ENCODE measurements at places on chromosomes 12 and 14.

- no peak for DNase-seq
Measured at GRCh38 chr12:75172611-75173010, 37.0 kb downstream of the KCNC2 start.

- DNase-seq: no peak
Measured at GRCh38 chr12:44875954-44876543, at the start of gene NELL2. Gene NELL2, minus strand, starts transcription at chr12:44876315. Its CDS starts 446 bp downstream, at chr12:44875869.

DNA sequence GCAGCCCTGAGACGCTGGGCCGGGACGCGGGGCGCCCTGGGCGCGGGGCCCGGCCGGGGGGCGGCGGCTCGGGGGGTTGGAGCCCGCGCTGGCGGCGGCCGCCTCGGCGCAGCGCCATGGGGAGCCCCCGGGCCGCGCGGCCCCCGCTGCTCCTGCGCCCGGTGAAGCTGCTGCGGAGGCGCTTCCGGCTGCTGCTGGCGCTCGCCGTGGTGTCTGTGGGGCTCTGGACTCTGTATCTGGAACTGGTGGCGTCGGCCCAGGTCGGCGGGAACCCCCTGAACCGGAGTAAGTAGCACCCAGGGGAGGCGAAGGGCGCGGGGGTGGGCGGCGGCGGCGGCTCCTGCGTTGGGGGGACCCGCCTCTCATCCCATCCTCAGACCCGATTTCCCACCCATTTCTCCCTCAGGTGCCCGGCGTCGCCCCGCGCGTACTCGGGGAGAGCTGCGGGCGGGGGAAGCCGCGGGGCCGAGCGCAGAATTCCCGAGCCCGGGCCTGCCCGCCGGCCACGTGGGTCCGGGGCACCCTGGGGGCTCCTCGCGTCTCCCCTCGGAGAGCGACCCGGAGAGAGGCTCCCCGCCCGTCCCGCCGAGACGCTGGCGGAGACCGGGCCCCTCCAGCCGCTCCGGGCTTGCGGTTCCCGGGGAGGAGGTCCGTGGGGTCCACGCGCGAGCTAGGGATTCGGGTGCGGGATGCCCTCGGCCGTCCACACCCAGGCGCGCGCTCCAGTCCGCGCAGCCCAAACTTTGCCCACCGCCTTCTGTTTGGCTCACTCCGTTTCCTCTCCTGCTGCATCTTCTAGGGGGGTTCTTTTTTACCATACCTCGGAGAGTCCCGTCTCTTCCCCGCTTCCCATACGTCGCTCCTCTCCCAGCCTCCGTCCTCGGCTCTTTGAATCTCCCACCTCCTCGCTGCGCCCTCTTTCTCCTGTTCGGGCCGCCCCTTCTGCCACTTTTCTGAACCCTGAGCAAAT, 807 bp downstream of the B4GALNT3 start:
- DNase-seq: peak; percentile 68

DNA sequence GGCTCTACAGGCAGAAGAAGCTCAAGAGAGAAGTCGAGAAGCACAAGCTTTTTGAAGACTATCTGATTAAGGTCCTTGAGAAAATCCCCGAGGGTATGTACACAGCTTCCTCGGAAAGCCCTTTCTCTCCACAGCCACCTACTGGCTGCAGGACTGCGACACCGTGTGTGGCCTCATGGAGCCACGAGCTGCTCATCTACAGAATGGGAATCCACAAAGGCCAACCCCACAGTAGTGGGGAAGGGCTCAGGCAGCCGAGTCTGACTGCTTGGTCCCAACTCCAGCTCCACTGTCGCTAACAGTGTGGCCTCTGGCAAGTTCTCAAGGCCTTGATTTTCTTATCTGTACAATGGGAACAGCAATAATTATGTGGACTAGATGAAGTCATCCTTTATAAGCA, 2.5 kb downstream of the CCDC197 start:
- DNase-seq: no peak

- no peak for DNase-seq
Measured at GRCh38 chr14:31505411-31505810, 17.6 kb upstream of the GPR33 start.

- DNase-seq: no peak
Measured at GRCh38 chr12:64955746-64956145, 131.3 kb downstream of the TBC1D30 start.

DNA sequence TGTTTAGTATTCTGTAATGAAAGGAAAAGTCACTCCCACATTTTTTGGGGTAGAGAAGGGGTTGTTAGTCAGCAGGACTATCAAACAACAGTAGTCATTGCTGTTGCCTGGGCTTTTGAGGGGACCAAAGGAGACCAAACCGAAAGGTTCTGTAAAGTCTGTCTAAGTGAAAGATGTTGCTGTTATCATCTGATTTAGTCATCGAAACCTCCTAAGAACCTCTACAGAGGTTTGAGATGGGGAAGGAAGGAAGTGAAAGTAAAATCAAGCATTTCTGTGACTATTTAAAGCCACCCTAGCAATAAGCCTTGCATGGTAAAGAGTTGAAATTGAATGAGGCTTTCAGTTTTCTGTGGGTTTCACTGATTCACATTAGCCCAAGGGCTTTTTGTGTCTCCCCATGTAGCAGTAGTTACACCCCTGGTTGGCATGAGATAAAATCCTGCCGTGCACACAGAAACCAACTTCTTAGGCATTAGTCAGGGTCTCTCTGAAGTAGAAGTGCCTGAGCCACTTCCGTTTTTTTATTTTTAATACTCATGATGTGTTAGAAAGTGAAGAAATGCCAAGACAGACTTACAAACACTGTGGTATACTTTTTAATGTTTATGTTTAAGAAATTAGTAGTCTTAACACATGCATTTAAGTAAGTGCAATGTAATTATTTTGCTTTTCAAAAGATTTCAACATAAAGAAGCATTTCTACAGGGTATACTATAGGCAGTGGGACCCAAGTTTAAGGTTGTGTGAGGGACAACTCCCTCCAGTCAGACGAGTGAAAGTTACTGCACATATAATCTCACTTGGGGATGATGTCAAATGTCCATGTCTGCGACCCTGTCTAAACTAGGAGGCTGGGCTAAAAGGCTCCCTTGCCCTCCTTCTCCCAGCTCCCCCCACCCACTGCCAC, 50.4 kb downstream of the DYRK2 start:
- DNase-seq: peak; percentile 23

All from small intestine (tissue), 16 donors.